ENCODE measurements at places on chromosomes 1 and 21. TPM values are rescaled to one million over a fixed set of nuclear protein-coding genes. Genes with fewer than 3 reads are reported as not detected.
A peak's percentile ranks its signal among the peaks of the same experiment; 100 is the strongest.

- no peak for DNase-seq
Observed at GRCh38 chr1:58430421-58431275, 115.9 kb downstream of the OMA1 start.

DNA sequence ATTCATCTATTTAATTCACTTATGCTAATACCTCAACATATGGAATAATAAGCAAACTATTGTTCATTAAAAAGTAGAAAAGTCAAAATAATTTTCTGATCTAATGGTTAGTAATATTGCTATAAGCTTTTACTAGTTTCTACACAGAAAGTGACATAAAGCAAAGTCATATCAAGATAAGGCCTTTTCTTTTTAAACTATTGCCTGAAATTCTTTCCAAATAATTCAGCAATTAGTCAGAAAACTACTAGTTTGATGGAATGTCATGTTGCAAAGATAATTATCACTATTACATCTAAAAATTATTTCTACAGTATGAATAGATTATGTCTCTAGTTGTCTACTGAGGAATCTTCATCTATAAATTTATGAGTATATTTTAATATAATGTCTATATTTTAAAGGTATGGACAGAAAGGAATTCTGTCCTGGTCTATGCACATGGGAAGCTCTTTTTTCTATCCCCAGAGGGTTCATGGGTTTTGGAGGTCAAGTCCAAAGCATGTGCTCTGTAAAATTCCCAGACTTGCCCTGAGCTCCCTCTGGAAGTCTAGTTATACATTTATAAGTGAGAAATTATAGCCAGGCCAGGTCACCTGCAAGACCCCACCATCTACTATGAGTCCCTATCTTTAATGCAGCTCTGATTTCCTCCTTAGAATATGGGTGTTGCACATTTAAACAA lies 84.6 kb upstream of the DPYD start:
- no peak for DNase-seq

DNA sequence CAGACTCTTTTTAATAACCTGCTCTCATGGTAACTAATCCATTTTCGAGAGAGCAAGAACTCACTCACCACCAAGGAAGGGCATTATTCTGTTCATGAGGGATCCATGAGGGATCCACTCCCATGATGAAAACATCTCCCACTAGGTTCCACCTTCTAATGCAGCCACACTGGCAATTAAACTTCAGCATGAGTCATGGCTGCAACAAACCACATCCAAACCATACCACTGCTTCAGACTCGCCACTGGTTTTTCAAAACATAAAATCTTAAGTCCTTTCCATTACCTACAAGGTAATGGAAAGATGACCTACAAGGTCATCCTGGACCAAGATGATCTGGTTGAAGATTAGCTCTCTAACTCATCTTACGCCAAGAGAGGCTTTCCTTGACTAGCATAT lies 405.1 kb downstream of the VAV3 start:
- DNase-seq: no peak

GRCh38 chr1:68953311-68953710 lies 456.4 kb upstream of the DEPDC1 start:
- no peak for DNase-seq

PLA2G2A gene
- not detected for polyA plus RNA-seq

RGS5 gene
- polyA plus RNA-seq: 9.5 TPM

DNA sequence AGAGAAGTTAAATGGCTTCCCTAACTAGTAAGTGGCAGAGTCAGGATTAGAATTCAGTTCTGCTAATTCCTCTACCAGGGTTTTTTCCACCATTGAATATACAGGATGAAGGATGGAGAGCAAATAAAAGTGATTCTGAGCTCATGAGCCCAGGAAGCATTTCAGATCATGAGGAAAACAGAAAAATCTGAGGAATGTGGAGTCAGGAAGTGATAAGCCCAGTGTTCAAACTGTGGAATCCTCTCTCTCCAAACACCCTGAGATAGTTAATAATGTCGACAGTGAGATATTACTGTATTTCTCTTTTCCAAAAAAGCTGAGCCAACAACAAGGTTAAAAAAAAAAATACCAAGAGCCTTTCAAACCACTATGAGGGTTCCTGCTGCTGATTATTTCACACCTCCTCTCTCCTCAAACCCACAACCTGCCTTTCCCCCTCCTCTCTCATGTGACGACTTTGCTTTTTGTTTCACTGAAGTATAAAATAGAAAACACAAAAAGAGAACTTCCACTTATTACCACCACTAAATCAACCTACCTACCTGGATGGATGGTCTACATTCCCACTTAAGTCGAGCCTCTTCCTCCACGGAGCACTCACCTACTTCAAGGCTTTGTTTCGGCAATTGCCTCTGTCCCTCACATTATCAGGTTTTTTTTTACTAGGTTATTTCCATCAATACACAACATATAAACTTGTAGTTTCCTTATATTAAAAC lies 8.9 kb downstream of the SLAMF1 start:
- DNase-seq: no peak

UTS2 gene
- not detected for polyA plus RNA-seq

- no peak for DNase-seq
Observed at GRCh38 chr1:75067975-75068374, 66.2 kb upstream of the LHX8 start.

DNA sequence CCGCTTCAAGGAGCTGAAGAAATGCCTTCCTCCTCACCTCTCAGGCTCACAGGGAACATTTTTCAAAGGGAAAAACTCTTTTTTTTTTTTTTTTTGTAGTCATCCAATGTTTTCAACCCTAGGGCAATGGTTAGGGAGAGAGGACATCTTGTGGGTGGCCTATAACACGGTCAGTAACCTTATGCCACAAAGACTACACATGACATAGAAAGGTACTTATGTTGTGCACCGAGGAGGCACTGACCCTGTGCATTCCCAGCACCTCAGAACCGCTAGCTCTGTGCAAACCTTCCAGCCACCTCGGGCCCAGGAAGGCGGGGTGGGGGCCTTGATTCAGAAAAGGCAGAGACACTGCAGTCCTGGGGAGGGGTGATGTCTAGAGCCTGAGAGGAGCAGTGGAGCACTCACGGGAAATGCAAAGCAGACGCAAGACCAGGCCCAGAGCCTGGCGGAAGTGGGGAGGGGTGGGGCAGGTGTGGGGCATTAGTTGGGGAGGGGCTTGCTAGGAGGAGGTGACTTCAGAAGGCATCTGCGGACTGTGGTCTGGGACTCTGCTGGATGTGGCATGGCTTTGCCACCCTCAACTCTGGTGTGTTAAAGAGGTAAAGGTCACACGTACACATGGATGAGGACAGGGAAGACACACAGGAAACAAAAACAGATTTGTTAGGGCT lies 68.6 kb downstream of the MDM4 start:
- no peak for DNase-seq

DNA sequence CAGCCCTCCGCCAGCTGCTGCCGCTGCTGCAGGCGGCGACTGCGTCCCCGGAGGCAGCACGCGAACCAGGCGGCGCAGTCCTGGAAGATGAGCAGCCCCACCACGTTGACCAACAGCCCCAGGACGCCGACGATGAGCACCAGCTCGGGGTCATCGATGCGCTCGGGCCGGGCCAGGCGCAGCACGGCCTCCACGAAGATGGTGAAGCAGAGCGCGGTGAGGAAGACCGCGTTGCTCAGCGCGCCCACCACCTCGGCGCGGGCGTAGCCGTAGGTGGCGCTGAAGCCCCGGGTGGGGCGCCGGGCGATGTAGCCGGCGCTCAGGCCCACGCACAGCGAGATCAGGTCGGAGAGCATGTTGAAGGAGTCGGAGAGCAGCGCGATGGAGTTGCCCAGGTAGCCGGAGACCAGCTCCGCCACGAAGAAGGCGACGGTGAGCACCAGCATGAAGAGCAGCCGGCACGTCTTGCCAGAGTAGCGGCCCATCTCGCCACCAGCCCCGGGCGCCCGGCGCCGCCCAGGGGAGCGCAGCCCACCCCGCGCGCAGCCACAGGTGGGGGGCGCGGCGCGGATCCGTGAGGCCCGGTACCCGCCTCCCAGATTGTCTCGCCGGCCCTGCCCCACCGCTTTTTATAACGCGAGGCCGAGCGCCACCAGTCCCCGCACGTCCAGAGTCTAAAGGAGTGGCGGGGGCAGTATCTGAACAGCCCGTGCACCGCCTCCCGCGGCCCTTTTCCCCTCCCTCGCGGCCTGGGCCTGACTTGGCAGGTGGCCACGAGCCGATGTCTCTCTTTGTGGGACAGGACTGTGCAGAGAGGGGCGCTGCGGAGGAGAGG lies at the start of gene SLC30A10:
TSS of gene SLC30A10 (minus strand) at position 602 of the 835 bp plus-strand sequence. CDS start at position 485, 117 bp downstream.
- peak; percentile 9 for DNase-seq

OR6K3 gene
- polyA plus RNA-seq: 0.06 TPM

GRCh38 chr1:25906644-25907300 lies 553 bp upstream of the STMN1 start:
- no peak for DNase-seq

- DNase-seq: no peak
Observed at GRCh38 chr1:8847990-8848389, 30.5 kb downstream of the ENO1 start.

NEK7 gene
- polyA plus RNA-seq: 48.5 TPM

GFI1 gene
- 0.40 TPM for polyA plus RNA-seq

DNA sequence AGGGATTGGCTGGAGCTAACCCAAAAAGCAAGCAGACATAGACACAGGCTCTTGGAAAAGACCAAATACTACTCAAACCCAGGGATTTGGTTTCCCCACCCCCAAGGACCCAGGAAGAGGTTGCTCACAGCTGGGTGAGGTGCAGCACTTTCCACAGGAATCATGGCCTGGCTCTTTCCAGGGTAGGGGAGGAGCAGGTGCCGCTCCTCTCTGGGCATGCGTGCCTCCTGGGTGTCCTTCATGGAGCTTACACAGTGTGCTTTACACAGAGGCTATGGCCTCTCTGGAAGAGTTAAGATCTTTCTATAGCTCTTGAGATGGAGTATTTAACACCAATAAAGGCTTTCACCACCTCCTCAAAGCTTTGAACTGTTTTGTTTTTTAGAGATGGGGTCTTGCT lies 88.3 kb downstream of the CD58 start:
- DNase-seq: no peak

DNA sequence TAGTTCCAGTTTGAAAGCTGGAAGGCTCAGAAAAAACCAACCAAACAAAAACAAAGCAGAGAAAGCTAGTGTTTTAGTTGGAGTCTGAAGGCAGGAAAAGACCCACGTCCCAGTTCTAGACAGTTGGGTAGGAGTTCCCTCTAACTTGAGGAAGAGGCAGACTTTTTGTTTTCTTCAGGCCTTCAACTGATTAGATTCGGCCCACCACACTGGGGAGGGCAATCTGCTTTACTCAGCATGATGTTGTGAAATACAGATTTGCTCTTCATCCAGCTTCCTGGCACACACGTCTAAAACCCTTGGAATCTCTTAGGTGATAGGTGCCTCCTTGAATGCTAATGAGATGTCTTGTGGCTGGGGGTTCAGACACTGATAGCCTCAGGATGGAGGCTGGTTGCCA lies 49.1 kb upstream of the CSF3R start:
- no peak for DNase-seq

APH1A gene
- polyA plus RNA-seq: 187 TPM

- DNase-seq: no peak
Observed at GRCh38 chr1:205142102-205142469, 20.3 kb upstream of the RBBP5 start.

GRCh38 chr1:7130127-7130526 lies 344.9 kb downstream of the CAMTA1 start:
- no peak for DNase-seq

- no peak for DNase-seq
Observed at GRCh38 chr1:53577761-53578100, 118.5 kb downstream of the DMRTB1 start.

PTGFR gene
- 0.19 TPM for polyA plus RNA-seq

DNA sequence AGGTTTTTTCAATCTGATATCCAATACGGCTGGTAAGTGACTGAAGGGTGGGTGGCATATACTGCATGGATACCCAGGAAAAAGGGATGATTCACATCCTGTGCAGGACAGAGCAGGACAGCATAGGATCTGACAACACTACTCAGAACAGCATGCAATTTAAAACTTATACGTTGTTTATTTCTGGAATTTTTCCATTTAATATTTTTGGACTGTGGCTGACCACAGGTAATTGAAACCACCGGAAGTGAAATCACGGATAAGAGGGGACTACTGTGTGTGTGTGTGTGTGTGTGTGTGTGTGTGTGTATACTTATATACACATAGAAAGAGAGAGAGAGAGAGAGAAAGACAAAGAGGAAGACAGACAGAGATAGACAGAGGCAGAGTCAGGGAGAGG lies 23.0 kb downstream of the ERICH3 start:
- no peak for DNase-seq

DNA sequence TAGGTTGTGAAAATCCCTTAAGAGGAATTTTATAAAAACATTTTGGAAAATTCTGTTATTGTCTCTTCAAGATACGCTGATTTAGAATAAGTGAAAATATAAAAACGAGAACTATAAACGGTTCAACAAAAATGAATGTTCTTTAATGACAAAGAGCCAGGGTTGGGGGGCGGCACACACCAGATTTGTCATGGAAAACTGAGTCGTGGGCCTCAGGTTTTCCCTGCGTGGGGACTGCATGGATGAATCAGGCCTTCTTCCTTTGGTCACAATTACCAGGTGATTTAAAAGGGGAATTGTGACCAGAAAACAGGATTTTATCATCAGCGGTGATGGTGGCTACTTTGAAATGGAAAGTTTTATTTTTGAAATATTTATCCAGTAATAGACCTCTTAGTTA lies 8.6 kb downstream of the LHX4 start:
- DNase-seq: no peak

- no peak for DNase-seq
Observed at GRCh38 chr1:15962176-15962575, 13.7 kb downstream of the ZBTB17 start.

VSIG8 gene
- 1.2 TPM for polyA plus RNA-seq

- no peak for DNase-seq
Observed at GRCh38 chr1:217562229-217562878, 68.5 kb downstream of the GPATCH2 start.

RBP7 gene
- 22.3 TPM for polyA plus RNA-seq

- no peak for DNase-seq
Observed at GRCh38 chr1:26574018-26574417, 44.5 kb downstream of the RPS6KA1 start.

KLF17 gene
- not detected for polyA plus RNA-seq

DNA sequence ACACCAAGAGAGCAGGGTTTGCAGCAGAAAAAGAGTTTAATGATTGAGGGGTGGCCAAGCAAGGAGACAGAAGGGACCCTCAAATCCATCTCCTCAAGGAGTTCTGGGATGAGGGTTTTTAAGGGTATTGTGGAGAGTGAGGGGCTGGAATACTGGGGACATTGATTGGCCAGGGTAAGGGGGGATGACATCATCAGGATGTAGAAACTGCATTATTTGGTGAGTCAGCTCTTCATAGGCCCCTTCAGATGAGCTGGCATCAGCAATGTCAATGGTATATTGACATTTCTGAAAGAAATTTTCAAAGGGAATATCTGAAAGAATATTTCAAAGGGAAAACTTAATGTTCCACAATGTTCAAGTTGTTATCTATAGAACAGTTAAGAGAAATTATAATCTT lies 168.1 kb upstream of the SNX7 start:
- DNase-seq: no peak

XCL2 gene
- polyA plus RNA-seq: 0.46 TPM
